ENCODE measurements at places on chromosomes 12 and 14. TPM values are rescaled to one million over a fixed set of nuclear protein-coding genes. Genes with fewer than 3 reads are reported as not detected.
A peak's percentile ranks its signal among the peaks of the same experiment; 100 is the strongest.

KIF26A gene
- total RNA-seq = 0.25 TPM

GRCh38 chr14:100732766-100733100, 6.0 kb downstream of the DLK1 start:
- no peak for DNase-seq

ARHGAP9 gene
- total RNA-seq = 119 TPM

DNA sequence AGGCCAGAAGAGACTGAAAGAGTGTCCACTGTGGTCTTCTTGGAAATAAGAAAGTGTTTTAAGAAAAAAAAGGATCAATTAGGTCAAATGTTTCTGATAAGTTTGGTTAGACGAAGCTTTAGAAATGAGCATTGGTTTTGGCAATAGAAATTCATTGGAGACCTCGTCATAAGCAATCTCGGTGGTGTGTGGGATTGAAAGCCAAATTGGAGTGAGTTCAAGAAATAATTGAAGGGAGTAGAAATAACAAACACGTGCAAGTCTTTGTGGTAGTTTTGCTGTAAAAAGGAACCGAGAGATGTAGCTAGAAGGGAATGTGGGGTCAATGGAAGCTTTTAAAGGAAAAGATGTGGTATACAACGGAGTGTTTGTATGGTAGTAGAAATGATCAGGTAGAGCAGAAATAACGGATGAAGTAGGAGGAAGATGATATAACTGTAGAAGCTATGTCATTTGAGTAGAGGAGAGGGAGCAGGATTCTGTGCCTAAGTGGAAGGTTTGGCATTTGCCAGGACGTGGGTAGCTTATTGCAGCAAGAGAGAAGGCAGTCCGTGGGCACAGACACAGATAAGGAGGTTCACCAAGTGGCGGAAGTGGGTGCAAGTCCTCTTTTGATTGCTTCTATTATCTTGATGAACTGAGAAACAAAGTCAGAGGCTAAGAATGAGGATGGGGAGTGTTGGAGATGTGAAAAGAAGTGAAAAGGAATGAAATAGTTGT, 146.2 kb downstream of the DACT1 start:
- no peak for DNase-seq

DNA sequence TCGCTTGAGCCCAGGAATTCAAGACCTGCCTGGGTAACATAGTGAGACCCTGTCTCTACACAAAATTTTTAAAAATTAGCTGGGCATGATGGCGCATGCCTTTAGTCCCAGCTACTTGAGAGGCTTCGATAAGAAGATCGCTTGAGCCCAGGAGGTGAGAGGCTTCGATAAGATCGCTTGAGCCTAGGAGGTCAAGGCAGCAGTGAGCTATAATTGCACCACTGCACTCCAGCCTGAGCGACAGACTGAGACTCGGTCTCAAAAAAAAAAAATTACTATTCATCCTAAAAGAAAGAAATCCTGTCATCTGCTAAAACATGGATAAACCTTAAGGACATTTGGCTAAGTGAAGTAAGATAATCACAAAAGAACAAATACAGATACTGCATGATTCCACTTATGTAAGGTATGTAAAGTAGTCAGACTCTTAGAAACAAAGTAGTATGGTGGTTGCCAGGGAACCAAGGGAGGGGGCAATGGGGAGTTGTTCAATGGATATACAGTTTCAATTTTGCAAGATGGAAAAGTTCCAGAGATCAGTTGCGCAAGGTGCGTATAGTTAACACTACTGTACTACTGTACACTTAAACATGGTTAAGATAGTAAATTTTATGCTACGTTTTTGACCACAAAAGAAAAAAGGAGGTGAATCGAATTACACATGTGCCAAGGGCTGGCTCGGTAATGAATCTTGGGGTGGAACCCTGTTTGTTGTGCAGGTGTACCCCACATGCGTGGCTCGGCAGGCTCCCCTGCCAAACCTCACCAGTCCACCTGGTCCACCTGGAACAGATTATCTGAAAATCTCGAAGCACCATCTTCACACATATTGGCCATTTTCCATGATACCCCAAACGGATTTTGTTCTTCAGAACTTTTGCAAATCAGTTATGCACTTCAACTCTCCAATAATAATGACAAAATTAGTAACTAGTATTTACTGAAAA, 18.3 kb upstream of the ATP2A2 start:
- DNase-seq = no peak

DNA sequence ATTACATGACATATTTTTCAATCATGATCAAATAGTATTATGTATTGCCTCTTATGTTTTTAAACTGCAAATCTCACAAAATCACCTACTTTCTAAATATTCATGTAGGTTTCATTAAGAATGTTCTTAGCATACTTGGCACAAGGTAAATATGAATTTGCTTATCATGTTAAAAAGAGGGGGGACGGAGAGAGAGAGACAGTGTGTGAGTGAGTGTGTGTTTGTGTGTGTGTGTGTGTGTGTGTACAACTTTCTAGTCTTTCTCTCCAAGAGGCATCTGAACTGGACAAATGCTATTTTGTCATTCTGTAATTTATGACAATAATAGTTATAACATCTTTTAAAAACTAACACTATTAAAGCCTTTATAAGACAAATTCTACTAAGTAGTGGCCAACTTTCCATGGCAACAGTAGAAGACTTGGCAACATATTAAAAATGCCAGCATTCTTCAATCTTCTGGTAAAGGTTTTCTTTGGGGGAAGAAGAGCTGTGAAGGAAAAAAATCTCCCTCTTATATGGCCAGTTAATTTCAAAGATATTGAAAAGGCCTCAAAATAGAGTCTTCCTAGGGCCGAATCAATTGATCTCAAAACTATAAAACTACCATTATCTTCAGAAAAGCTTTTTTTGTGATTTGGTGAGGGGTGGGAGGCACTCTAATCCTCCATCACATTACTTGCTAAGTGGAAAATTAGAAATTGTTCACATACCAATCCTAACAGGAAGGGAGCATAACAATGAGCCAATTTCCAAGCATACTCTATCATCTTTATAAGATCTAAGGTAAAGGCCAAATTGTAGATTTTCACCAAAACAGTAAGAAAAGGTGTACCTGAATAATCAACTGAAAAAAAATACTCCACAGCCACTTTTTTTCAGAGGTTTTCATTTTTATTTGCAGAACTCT, 28.2 kb downstream of the CDK17 start:
- no peak for DNase-seq

DNA sequence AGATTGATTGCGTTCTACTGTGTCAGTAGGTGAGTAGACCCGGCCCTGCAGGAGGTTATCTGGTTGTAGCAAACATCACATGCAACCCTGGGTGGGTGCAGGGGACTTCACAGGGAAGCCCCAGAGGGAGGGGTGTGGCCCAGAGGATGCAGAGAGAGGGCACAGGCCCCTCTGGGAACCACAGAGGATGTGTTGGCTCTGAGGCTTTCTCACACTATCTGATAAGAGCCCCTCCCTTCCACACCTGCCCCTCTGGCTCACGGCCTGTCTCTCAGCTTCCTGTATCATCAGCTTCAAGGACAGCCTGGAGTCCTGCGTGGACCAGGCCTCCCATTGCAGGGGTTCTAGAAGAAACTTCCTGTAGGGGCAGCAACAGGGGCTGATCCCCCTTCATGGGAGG, 101.9 kb downstream of the RIN3 start:
- peak; percentile 69 for DNase-seq

GRCh38 chr12:93572712-93573551, 457 bp downstream of the SOCS2 start:
- peak; percentile 47 for DNase-seq

COX8C gene
- not detected for total RNA-seq

PIK3C2G gene
- not detected for total RNA-seq

PRB2 gene
- total RNA-seq = not detected

MVK gene
- total RNA-seq = 16.0 TPM

DNA sequence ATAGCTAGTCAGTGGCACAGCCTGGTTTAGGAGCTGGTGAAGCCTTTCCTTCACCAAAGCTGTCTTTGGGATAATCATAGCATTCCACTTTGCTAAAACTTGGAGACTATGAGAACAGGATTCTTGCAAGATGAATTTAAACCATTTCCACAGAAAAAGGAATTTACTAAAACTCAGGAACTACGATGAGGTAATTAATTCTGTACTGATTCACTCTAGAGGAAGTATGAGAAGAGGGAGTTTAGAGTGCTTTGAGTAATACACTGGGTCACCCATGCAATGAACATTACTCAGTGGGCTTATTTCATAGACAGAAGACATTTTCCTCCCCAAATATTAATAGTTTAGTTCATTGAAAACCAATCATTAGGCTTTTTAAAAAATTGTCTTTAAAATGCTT, 73.0 kb downstream of the RMST start:
- DNase-seq = no peak

TSHR gene
- total RNA-seq = not detected

- peak; percentile 35 for DNase-seq
These were observed 147.6 kb downstream of the PAH start for GRCh38 chr12:102769323-102769916.

DYNC1H1 gene
- 335 TPM for total RNA-seq

COA8 gene
- 47.8 TPM for total RNA-seq

FZD10 gene
- not detected for total RNA-seq

GRCh38 chr14:85865701-85866100, 335.8 kb downstream of the FLRT2 start:
- no peak for DNase-seq

GRCh38 chr12:13177373-13177772, 19.2 kb upstream of the EMP1 start:
- no peak for DNase-seq

GRCh38 chr14:92637228-92637627, 111.2 kb downstream of the LGMN start:
- DNase-seq = no peak

DNA sequence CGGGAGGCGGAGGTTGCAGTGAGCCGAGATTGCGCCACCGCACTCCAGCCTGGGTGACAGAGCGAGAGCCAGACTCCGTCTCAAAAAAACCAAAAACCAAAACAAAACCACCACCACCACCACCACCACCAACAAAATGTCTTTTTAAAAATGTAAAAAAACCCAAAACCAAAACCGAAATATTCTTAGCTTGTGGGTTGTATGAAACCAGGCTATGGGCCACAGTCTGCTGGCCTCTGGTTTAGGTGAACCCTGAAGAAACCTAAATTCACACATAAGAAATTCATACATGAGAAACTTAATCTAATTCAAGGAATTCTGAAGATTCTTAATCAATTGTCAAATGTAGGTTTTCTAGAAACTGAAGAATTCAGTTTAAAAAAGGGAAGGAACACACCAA, 37.6 kb downstream of the INSM2 start:
- no peak for DNase-seq

- no peak for DNase-seq
These were observed 112.0 kb downstream of the GPHN start for GRCh38 chr14:66619952-66620351.

DNA sequence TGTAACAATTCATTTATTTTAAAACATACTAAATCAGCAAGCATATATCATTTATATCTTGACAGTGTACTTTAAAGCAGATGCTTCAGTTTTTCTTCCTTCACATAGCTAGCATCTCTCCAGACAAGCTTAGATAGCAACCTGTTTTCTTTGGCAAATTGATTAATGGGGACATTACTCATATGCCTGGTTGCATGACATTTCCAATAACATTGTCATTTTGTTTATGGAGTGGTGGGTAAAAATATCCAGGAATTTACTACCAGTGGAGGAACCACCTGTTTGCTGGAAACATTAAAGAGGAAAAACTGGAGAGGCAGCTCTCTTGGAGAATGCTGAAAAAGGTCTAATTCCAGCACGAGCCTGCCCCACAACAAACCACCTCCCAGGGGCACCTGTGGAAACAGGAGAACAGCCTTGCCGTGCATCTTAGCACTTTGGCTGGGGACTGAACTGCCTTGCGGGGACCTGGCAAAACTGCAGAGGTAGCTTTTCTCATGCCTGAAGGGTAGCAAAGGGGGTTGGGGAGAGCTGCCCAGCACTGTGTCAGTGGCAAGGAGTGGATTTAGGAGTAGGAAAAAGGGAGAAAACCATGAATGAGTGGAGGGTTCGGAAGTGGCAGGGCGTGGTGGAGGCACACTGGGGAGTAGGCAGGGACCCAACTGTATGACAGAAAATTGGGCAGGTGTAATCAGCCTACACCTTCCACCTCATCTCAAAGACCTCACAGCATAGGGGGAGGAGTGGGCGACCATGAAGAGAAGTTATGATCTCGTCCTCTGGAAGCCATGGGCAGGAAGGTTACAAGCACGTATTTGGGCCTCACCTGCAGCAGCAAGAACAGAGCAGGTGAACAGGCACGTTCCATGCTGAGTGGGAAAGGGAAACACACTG, 11.7 kb upstream of the CREBL2 start:
- DNase-seq = no peak

TRIM9 gene
- 2.4 TPM for total RNA-seq

RHOJ gene
- not detected for total RNA-seq

DNA sequence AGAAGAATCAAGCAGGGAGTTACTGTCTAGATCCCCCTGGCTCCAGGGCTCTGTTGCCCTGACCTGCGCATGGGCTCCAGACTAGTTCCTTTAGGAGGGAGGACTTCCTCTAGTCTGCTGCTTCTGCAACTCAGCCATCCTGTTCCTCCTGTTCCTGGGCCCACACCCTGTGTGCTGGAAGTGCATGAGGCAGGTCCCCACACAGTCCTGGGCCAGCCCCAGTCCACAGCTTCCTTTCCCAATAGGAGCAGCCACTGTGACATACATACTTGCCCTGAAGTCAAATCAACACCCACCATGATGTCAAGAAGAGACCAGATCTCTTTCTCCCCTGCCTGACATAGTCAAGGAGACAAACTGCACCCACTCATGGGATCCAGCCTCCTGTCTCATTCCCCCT, 1.3 kb downstream of the SDR9C7 start:
- no peak for DNase-seq

NPAS3 gene
- not detected for total RNA-seq

LTB4R2 gene
- total RNA-seq = 23.4 TPM

- DNase-seq = no peak
These were observed 100.3 kb downstream of the ESR2 start for GRCh38 chr14:64193821-64194220.

All from activated T-cell treated with anti-CD3 and anti-CD28 coated beads, Interleukin-2, amount 50 U/mL, for 72 hours (primary cell).